ENCODE measurements at places on chromosomes 2 and 18. TPM values are rescaled to one million over a fixed set of nuclear protein-coding genes. Genes with fewer than 3 reads are reported as not detected.

DNA sequence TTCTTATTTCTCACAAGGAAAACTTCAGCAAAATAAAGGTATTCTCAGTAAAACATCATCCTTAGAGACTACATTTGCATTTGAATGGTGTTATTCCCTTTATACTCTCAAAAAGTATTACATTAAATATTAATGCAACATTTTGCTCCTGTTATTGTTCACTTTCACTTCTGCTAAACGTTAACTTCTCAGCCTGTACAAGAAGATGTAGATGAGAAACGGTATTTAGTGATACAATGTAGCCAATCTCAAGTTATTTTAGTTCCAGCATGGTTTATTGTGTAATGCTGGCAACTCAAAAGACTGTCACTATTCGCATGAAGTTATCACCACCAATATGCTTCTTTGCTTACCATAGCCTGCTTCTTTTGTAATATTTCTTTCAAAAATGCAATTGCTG lies 514.1 kb downstream of the CPS1 start:
- no peaks in the 10 kb centered on the region for H3K27me3 ChIP-seq
- no peaks in the 10 kb centered on the region for H3K4me1 ChIP-seq
- no peaks in the 10 kb centered on the region for H3K36me3 ChIP-seq
- H3K27ac ChIP-seq: no peak overlapping the region

GRCh38 chr2:189247276-189247675 lies 67.7 kb upstream of the COL5A2 start:
- no peaks in the 10 kb centered on the region for H3K27me3 ChIP-seq
- no peak for DNase-seq
- H3K4me1 ChIP-seq: peaks cover 4% of the 10 kb centered on the region
- H3K36me3 ChIP-seq: no peaks in the 10 kb centered on the region

The TNFAIP6 gene
- total RNA-seq: 2.2 TPM

The DPP4 gene
- 24.2 TPM for total RNA-seq

- no peak for DNase-seq
- no peaks in the 10 kb centered on the region for H3K4me1 ChIP-seq
- no peak overlapping the region for H3K4me3 ChIP-seq
- no peaks in the 10 kb centered on the region for H3K36me3 ChIP-seq
- H3K27me3 ChIP-seq: no peaks in the 10 kb centered on the region
- H3K27ac ChIP-seq: no peak overlapping the region
Observed at GRCh38 chr2:153967248-153967973, 95.7 kb downstream of the GALNT13 start.

- H3K4me1 ChIP-seq: peaks cover 2% of the 10 kb centered on the region
- peaks cover 4% of the 10 kb centered on the region for H3K27me3 ChIP-seq
- H3K36me3 ChIP-seq: no peaks in the 10 kb centered on the region
- H3K4me3 ChIP-seq: no peak overlapping the region
Observed at GRCh38 chr2:37436323-37436722, 91.9 kb downstream of the QPCT start.

The PTPRN gene
- total RNA-seq: 5.2 TPM

The RUFY4 gene
- total RNA-seq: not detected

GRCh38 chr2:96787411-96787810 lies 26.7 kb downstream of the CNNM4 start:
- H3K4me1 ChIP-seq: peaks cover 6% of the 10 kb centered on the region
- no peak overlapping the region for H3K4me3 ChIP-seq
- no peaks in the 10 kb centered on the region for H3K27me3 ChIP-seq
- no peak overlapping the region for H3K27ac ChIP-seq

- H3K4me3 ChIP-seq: no peak overlapping the region
- peak; percentile 43 for DNase-seq
- no peaks in the 10 kb centered on the region for H3K27me3 ChIP-seq
- H3K36me3 ChIP-seq: no peaks in the 10 kb centered on the region
- peaks cover 4% of the 10 kb centered on the region for H3K4me1 ChIP-seq
- no peak overlapping the region for H3K27ac ChIP-seq
Observed at GRCh38 chr2:66832646-66833435, 397.9 kb downstream of the MEIS1 start.

- H3K4me1 ChIP-seq: peaks cover 8% of the 10 kb centered on the region
- peak overlapping the region; percentile 13 for H3K27ac ChIP-seq
- H3K4me3 ChIP-seq: no peak overlapping the region
- no peaks in the 10 kb centered on the region for H3K27me3 ChIP-seq
- peak; percentile 9 for DNase-seq
Observed at GRCh38 chr2:160630801-160631590, 137.4 kb upstream of the RBMS1 start.

DNA sequence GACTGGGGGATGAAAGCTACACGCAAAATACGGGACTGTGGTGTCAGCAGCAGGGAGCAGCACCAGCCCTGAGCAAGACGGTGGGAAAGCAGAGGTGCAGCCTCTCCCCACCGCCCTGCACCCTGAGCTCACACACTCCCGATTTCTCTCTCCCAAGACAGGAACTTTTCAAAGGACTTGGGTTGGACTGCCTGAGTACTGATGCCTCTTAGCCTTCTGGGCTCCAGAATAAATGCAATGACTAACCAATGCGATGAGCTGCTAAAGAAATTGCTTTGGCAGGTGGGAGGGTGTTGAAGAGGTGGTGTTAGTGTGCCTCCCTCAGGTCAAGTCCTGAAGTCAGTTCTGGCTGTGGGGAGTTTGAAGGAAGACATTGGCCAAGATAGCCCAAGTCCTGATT lies 9.6 kb downstream of the TRIM54 start:
- H3K27me3 ChIP-seq: peaks cover 8% of the 10 kb centered on the region
- no peaks in the 10 kb centered on the region for H3K36me3 ChIP-seq
- no peak overlapping the region for H3K27ac ChIP-seq
- DNase-seq: no peak
- H3K4me3 ChIP-seq: no peak overlapping the region
- H3K4me1 ChIP-seq: peaks cover 11% of the 10 kb centered on the region

The VPS54 gene
- 18.1 TPM for total RNA-seq

The CFAP221 gene
- not detected for total RNA-seq

DNA sequence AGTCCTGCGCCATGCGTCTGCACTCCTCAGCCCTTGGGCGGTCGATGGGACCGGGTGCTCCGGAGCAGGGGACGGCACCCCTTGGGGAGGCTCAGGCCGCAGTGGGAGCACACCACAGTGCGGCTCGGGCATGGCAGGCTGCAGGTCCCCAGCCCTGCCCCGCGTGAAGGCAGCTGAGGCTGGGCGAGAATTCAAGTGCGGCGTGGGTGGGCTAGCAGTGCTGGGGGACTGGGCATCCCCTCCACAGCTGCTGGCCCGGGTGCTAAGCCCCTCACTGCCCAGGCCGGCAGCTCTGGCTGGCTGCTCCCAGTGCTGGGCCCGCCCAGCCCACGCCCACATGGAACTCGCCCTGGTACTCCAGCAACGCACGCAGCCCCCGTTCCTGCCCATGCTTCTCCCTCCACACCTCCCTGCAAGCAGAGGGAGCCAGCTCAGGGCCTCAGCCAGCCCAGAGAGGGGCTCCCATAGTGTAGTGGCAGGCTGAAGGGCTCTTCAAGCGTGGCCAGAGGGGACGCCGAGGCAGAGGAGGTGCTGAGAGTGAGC lies 198.3 kb upstream of the CNTNAP5 start:
- no peaks in the 10 kb centered on the region for H3K27me3 ChIP-seq
- no peak for DNase-seq
- no peak overlapping the region for H3K27ac ChIP-seq
- no peaks in the 10 kb centered on the region for H3K4me1 ChIP-seq

- no peaks in the 10 kb centered on the region for H3K36me3 ChIP-seq
- H3K4me3 ChIP-seq: no peak overlapping the region
- peaks cover 14% of the 10 kb centered on the region for H3K4me1 ChIP-seq
- peaks cover 4% of the 10 kb centered on the region for H3K27me3 ChIP-seq
- no peak for DNase-seq
Observed at GRCh38 chr2:100107906-100108647, 34.3 kb downstream of the AFF3 start.

- H3K4me3 ChIP-seq: no peak overlapping the region
- no peak for DNase-seq
- H3K4me1 ChIP-seq: peaks cover 2% of the 10 kb centered on the region
- no peaks in the 10 kb centered on the region for H3K36me3 ChIP-seq
Observed at GRCh38 chr18:3060667-3061580, 48.0 kb upstream of the LPIN2 start.

GRCh38 chr2:127255721-127256120 lies 35.6 kb upstream of the CYP27C1 start:
- H3K27me3 ChIP-seq: no peaks in the 10 kb centered on the region
- no peak for DNase-seq
- H3K36me3 ChIP-seq: peaks cover 30% of the 10 kb centered on the region
- no peak overlapping the region for H3K27ac ChIP-seq
- H3K4me3 ChIP-seq: no peak overlapping the region
- H3K4me1 ChIP-seq: no peaks in the 10 kb centered on the region

DNA sequence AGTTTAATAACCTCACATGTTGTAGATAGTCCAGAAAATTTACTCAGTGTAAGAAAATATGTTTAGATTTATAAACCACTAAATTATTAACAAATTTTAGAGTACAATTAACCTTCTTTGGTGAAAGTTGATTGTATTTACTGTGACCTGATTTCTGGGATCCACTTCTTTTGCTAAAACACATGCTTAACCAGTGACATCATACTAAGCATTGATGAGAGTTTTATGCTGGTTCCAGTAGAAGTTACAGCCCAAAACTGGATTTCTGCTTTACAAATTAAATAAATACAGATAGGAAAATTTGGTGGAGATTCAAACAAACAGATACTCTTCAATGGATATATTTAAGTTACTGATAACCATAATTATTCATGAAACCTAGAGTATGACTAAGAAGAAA lies 40.9 kb downstream of the RBBP8 start:
- peaks cover 2% of the 10 kb centered on the region for H3K4me1 ChIP-seq
- peak; percentile 35 for DNase-seq
- no peaks in the 10 kb centered on the region for H3K36me3 ChIP-seq
- H3K27ac ChIP-seq: no peak overlapping the region

DNA sequence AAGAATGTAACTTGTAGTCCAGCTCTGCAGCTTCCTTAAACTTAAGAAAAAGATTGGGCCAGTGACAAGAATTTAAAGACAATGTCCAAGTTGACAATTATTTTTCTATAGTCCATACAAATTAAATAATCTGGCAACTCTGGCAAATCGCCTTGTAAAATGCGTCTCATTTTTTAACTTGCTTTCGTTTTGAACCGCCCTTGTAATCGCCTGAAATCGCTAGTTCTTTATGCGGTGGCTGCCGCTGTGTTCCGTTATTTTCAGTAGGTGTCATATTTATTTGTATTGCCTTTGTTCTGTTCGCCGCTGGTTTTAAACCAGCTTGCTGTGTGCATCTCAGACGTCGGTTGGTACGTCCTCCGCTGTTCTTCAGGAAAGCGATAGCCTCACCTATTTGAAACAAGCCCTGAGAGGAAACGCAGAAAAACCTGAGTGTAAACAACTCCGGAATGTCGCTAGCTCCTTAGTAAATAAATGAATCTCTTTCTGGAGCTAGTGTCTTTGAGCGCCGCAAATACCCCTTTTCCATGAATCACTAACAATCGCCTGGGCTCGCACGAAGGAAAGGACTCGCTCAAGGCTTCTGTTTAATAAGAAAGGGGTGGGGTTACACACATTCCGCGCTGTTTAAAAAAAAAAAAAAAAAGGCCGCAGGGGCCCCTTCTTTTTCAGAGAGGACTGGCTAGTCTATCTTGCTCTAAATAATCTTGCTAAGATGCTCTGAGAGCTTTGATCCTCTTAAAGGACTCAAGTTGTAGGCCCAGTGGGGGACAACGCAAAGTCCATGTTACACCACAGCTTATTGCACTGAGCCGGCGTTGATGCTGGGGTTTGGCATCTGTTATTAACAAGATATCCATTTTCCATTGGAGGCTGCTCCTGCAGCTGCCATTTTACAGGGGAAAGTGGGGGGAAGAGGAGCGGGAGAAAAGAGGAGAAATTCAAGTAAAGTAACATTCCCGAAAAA lies 3.0 kb downstream of the HOXD8 start:
- no peak overlapping the region for H3K27ac ChIP-seq
- H3K4me3 ChIP-seq: peak overlapping the region; percentile 39
- no peaks in the 10 kb centered on the region for H3K4me1 ChIP-seq
- no peaks in the 10 kb centered on the region for H3K36me3 ChIP-seq
- peak; percentile 10 for DNase-seq
- peaks cover 93% of the 10 kb centered on the region for H3K27me3 ChIP-seq

GRCh38 chr2:239261796-239262483 lies 138.9 kb downstream of the HDAC4 start:
- H3K27ac ChIP-seq: no peak overlapping the region
- no peaks in the 10 kb centered on the region for H3K27me3 ChIP-seq
- H3K36me3 ChIP-seq: no peaks in the 10 kb centered on the region
- DNase-seq: no peak

- peaks cover 3% of the 10 kb centered on the region for H3K4me1 ChIP-seq
- H3K27me3 ChIP-seq: no peaks in the 10 kb centered on the region
- H3K27ac ChIP-seq: no peak overlapping the region
- DNase-seq: peak; percentile 74
Observed at GRCh38 chr2:53445383-53446070, 322.1 kb upstream of the CHAC2 start.

DNA sequence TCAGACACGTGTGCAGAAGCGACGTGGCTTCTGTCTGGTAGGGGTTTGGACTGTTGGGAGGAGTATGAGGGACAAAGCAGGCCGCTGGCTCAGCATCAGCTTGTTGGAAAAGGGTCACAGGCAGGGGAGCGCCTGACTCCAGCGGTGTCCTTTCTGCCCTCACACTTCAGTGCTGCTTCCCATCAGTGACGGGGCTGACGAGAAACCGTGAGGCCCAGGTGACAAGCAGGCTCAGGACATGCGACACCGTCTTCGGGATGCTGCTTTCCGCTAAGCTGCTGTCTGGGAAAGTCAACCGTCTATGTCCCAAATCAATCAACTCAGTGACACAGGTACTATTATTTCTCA lies 90.5 kb downstream of the USP40 start:
- H3K4me1 ChIP-seq: peaks cover 5% of the 10 kb centered on the region
- H3K27ac ChIP-seq: no peak overlapping the region
- H3K36me3 ChIP-seq: peaks cover 44% of the 10 kb centered on the region
- no peaks in the 10 kb centered on the region for H3K27me3 ChIP-seq
- DNase-seq: no peak
- H3K4me3 ChIP-seq: no peak overlapping the region

The PTH2R gene
- not detected for total RNA-seq

GRCh38 chr2:49943944-49944778 lies 789.8 kb upstream of the FSHR start:
- no peak overlapping the region for H3K4me3 ChIP-seq
- no peaks in the 10 kb centered on the region for H3K4me1 ChIP-seq
- no peak overlapping the region for H3K27ac ChIP-seq

DNA sequence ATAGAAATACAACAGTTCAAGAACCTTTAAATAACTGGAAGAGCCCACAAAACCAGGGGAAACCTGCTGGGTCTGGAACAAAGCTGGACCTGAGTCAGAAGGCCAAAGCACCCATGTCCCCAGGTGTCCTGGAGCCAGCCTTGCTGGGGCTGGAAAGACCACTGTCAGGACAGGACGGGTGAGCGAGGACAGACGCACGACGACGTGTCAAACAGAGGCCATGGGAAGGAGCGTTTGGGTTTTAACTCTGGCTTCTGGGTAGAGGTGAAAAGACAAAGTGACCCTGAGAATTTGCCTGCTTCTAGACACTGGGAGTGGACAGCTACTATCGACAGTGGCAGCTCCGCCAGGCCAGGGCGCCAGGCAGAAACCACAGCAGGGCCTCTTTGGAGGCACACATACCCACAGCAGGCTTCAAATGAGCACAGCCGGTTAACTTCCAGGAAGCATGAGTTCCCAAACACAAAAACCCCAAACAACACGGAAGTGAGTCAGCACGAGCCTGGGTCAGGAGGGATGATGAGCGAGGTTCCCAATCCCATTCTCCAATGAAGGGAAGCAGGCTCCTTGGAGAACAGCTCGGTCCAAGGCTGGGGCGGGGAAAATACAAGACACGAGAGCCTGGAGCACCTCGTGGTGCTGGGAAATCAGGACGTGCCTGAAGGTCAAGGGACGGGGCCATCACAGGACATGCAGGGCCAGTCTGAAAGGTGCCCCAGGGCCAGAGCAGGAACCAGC lies 208.0 kb downstream of the TWIST2 start:
- H3K4me3 ChIP-seq: no peak overlapping the region
- DNase-seq: no peak
- H3K4me1 ChIP-seq: no peaks in the 10 kb centered on the region
- peaks cover 50% of the 10 kb centered on the region for H3K36me3 ChIP-seq

All from IMR-90 (cell line).